ENCODE measurements at places on chromosomes 3 and 15.

DNA sequence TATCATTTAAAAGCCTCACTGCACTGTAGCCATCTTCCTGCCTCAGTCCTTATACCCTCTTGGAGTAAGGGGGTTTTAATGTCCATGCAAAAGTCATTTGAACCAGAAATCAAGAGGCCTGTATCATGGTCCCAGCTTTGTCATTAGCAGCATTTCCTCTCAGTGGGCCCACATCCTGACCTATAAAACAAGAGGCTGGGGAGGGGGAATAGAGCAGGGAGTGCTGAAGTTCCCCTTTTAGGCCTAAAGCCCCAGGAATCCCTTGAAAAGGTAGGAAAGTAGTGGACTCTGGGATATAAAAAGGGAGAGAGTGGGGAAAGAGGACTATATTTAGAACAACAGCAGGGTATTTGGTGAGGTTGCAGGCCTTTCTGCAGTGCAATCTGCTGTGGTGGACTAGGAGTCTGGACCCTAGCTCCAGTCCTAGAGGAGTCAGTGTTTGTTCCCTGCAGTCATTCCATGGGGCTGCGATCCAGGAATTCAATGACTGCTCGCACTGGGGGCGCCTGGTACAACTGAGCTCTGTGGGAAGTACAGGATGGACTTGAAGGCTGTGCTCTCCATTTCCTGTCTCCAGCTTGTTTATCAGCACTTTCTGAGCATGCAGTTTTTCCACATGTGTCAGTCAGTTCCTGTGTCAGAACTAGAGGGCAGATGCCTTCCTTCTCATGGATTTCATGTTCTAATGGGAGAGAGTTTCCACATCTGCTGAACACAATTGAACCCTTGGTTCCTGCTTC lies 46.8 kb downstream of the PDHB start:
- DNase-seq: peak; percentile 56

GRCh38 chr3:48122504-48122903 lies 65.7 kb downstream of the CDC25A start:
- no peak for DNase-seq

DNA sequence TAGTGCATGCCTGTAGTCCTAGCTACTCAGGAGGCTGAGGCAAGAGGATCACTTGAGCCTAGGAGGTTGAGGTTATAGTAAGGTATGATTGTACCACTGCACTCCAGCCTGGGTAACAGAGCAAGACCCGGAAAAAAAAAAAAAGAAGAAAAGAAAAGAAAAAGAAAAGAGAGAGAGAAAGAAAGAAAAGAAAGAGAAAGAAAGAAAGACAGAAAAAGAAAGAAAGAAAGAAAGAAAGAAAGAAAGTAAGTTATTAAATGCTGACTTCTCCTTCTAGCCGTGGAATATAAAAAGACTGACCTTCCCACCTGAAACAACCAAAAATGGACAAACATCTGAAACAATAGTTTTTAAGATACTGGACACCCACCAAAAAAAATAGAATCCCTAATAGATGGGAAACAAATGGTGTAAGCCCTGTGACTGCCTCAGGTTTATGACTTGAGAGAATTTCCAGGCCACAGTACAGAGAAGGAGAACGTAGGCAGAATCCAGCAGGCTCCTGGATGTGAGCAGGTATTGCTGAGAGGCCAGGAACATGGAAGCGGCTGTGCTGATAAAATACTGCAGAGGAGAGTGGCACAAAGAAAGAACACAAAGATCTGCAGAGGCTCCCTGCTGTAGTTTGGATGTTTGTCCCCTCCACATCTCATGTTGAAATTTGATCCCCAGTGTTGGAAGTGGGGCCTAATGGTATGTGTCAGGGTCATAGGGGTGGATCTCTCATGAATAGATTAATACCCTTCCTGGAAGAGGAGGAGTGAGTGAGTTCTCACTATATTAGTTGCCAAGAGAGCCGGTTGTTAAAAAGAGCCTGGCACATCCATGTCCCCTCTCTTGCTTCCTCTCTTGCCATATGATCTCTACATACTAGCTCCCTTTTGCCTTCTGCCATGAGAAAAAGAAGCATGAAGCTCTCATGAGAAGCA lies 41.8 kb upstream of the PRSS50 start:
- DNase-seq: no peak

- DNase-seq: no peak
Observed at GRCh38 chr15:40256638-40257235, 17.9 kb downstream of the PAK6 start.

DNA sequence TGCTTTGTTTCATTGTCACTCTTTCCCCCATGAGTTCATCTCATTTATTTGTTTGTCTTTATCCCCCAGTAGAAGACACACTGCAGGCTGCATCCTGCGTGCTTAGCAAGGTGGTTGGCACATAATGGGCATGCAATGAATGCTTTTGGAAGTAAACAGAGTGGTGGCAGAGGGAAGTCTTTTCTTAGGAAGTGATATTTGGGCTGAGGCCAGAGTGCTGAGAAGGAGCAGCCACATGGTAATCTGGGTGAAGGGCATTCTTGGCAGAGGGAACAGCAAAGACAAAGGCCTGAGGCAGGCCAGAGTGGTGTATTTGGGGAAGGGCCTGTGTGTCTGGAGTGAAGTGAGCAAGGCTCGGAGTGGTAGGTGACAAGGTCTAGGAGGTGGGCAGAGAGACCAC lies 17.7 kb upstream of the ADAMTS7 start:
- DNase-seq: no peak

- DNase-seq: no peak
Observed at GRCh38 chr3:45123581-45124269, 22.5 kb downstream of the CDCP1 start.

DNA sequence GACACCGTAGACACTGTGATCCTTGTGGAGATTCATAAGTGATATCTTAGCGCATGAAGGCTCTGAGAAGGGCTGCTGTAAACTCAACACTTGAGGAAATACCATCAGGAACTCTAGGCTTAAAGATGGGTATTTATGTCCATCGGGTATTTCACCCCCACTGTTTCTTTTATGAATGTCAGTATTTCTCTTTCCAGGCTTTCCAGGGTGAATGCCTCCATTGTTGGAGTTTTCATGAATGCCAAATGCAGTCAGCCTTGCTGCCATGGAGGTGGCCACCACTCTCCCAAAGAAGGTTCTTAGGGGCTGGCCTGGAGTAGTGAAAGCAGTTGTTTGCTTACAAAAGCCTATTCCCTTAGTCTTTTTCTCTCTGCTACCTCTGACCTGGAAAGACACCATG lies 259.2 kb downstream of the SLCO3A1 start:
- no peak for DNase-seq

DNA sequence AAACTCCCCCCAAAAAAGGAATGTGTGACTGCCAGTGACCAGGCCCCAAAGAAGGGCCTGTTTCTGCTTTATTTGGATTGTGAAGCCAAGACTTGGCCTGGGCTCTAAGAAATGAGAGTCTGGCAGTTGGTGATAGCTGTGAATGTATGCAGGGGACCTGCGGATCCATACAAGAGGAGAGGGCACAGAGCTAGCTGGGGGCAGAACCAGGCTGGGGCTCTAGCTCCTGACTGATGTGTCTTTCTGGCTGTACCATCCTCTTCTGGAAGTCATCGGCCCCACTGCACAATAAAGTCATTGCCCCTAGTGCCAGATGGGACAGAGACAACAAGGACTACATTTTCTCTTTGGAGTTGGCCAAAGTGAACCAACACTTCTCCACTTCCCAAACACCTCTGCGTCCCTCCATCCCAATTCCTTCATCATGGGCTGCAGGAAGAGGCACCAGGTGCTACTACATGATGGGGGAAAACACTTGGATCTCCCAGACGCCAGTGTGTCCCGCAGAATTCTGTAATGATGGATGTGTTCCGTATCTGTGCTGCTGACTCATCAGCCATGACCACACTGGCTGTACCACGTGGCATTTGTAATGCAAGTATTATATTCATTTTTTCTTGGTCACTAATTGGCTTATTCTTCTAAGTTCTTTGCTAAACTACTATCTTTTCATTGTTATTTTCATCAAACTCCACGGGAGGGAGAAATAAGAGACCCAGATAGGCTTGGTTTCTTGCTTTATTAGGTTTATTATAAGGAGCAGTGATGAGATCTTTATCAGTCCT lies 1.7 kb upstream of the PLA2G4F start:
- DNase-seq: no peak

DNA sequence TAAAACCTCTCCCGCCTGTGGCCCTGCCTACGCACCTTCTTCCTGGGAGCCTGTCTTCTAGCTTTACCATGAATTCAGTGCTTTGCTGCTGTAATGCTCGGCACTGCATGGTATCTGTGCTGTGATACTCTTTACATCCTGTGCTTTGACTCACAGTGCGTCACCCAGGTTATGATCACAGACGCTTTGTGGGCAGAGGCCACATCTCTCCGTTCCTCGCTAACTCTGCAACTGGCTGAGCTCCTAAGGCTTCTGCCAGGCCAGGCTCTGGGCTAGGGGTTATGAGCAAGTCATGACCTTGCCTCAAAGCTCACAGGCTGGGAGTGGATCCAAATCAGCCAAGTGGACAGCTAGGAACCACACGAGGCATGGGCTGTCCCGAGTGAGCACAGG lies 23.2 kb downstream of the SPTBN5 start:
- no peak for DNase-seq

DNA sequence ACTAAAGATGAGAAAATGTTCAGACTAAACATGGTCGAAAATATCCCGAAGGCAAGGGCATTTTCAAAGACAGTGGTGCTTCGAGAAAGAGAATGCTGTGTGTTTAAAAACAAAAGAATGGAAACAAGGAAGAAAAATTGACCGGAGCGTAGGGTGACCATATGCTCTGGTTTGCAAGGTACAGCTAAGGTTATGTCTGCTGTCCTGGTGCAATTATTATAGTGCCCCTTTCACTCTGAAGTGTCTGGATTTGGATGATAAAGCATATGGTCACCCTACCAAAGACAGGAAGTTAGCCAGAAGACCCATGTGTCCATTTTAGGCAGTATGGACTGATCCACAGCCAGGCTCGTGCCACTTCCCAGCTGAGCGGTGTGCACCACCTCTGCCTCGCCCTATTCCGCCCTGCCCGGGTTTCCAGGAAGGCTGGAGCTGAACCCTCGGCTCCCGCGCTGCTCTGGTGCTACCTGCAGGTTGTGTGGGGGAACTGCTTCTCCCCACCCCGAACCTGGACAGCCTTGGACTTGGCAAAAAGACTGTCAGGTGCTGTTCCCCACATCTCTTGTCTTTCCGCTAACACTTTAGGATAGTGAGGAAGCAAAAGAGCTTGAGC lies 25.2 kb downstream of the GOLGA6D start:
- peak; percentile 84 for DNase-seq

DNA sequence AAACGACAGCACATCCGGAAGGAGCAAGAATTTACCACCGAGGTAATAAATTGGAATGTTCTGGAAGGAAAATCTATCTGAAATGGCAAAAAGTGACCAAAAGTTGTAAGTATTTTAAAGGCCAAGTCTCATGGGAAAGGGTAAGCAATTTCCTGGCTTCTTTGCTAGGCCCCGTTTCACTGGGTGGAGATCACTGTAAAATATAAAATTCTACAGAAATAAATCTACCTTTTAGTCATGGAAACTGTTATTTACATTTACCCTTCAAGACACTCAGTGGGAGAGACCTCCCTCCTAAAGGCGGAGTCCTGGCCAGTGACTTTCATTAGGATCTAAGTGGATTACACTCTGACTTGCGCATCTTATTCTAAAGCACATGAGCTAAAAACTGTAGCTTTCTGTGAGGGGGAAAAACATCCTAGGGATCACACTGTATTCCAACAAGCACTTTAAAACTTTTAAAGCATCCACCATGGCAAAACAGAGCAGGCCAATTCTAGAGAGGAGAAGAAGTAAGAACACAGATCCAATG lies 28.8 kb downstream of the LYZL4 start:
- no peak for DNase-seq

GRCh38 chr3:146781059-146781458 lies 175.9 kb upstream of the PLSCR5 start:
- DNase-seq: no peak

DNA sequence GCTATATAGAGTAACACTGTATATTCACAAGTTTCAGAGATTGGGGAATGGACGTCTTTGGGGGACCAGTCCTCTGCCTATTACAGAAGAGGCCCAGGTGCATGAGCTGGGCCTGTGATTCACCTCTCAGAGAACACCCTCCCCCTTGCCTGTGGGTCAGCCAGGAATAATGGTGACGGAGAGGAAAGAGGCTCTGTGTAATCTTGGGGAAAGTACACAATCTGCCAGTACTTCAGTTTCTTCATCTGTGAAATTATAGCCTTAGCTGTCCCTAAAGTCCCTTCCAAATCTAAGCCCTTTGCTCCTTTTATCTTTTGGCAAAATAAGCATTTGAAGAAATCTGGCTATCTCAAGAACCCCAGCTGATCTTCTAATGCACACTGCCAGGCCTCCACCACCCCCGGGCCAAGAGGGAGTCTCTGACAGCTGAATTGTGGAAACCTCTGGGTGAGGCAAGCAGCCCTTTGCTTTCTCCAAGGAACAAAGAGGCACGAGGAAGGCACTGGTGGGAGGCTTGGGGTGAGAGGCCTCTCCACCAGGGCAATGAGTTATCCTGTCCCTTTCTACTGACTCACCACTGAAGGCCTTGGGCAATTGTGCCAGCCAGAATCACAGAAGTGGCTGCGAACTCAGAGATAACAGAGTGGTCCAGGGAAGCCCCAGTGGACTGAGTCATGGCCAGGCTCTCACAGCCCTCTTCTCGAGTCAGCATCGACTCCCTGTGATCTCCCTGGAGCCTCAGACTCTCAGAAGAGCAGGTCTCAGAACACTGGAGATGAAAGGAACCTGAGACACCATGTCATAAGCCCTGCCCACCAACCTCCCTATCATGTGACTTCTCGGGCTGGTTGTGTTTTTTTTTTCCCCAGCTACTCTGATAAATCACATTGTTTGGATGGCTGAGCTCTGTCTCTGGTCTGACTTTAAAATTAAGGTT lies 31.8 kb downstream of the CCNL1 start:
- DNase-seq: no peak

GRCh38 chr3:190853464-190853863 lies 9.0 kb downstream of the GMNC start:
- no peak for DNase-seq
